ENCODE measurements at places on chromosomes 3 and 15.

GRCh38 chr3:125480656-125481374, 39.2 kb downstream of the SNX4 start:
- DNase-seq: no peak

GRCh38 chr3:9786209-9786739, 6.0 kb downstream of the TADA3 start:
- no peak for DNase-seq

GRCh38 chr15:62359416-62359815, 194.3 kb upstream of the C2CD4B start:
- no peak for DNase-seq

- no peak for DNase-seq
These were observed 100.5 kb downstream of the AKAP13 start for GRCh38 chr15:85480923-85481322.

GRCh38 chr15:90620379-90621067, 90.8 kb downstream of the CRTC3 start:
- no peak for DNase-seq

DNA sequence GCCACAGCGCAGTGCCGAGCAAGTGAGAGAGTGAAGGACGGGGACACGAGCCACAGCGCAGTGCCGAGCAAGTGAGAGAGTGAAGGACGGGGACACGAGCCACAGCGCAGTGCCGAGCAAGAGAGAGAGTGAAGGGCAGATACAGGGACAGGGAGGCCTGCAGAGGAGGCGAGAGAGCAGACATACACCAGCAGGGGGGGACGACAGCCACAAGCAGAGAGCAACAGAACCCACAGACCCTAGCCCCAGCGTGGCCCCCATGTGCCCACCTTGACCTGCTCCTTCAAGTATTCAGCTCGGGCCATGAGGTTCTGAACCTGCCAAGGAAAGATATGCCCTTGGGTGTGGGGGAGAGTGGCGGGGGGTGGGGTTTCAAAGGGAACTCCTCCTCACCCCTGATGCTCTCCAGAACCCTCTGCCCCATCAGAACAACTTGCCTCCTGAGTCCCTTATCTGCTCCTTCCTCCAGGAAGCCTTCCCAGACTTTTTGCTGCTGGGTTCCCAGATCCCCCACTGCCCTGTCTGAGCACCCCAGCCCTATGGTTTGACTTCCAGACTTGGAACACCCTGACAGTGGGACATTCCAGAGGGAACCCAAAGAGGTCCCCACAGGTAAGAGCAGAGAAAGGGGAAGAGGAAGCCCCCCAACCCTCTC, 5.3 kb downstream of the ULK3 start:
- DNase-seq: no peak

DNA sequence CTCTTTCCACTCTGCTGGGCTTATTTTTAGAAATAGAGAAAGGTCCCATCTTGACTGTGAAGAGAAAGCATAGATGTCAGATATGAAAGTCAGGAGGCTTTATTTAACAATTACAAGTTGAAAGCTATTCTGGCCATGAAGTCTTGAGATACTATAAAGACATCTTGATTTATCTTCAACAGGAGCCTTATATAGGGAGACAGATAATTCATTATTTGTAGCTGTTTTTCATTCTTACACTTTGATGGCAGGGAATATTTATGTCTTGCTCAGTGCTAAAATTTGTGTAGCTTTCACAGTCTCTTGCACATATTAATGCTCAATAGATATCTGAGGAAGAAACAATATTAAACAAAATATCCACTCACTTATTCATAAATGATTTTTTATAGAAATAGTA, 248.8 kb downstream of the C3orf38 start:
- no peak for DNase-seq
